ENCODE measurements at places on chromosomes 13 and 19.

- DNase-seq = no peak
These were observed 335 bp upstream of the SOX1 start for GRCh38 chr13:112066624-112067004.

- DNase-seq = no peak
These were observed 15.4 kb upstream of the TMEM160 start for GRCh38 chr19:47063874-47064273.

- DNase-seq = no peak
These were observed 16.5 kb upstream of the PCDH8 start for GRCh38 chr13:52864941-52865340.

- DNase-seq = no peak
These were observed 6.9 kb downstream of the MBNL2 start for GRCh38 chr13:97228850-97229521.

DNA sequence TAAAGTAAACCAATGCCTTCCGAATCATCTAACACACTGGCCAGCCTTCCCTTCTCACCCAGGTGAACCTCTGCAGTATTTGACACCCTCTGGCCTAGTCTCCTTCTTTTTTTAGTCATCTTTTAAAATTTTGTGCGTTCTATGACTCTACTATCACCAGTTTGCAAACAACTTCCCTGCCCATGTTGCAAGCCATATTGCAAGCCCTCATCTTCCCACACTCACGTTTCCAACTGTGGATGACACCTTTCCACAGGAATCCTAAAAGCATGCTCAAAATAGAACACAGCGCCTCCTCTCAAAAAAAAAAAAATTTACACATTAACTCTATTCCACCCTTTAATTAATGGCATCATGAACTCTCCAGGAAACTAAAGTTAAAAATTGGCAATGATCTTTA, 440.1 kb downstream of the EFNB2 start:
- no peak for DNase-seq

DNA sequence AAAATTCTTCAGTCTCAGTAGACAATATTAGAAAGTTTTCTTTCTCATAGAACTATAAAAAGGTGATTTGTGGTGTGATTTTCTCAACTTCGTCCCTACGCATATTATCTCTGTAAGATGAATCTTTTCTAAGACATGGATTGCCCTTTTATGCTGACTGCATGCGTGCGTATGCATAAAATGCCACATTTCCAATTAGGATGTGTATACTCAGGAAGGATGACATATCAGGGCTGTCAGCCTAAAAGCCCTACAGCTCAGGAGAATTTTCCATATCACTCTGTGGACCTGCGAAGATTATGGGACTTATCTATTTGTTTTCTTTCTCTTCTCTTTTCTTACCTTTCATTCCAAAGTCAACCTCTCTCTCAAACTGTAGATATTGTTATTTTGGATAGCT, 166.5 kb upstream of the GPC6 start:
- no peak for DNase-seq

DNA sequence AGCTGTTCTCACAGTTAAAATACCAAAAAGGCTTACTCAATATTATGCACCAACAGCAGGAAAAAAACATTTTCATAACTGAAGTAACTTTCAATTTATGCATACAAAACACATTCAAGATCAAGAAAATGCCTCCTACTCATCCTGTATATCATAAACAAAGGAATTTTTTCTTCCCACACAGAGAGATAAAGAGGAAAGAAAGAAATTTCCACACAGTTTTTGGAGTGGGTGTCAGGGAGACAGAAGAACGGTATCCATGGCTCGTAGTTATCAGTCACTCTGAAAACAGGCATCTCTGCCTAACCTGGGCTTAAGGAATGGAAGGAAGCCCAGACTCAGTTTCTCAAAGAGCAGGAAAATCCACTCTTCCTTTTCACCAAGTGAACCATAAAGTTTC, 92.4 kb upstream of the SIAH3 start:
- no peak for DNase-seq

- no peak for DNase-seq
These were observed 406.3 kb downstream of the COG6 start for GRCh38 chr13:40061466-40062450.

- DNase-seq = no peak
These were observed 17.2 kb downstream of the BRD4 start for GRCh38 chr19:15315101-15315500.

DNA sequence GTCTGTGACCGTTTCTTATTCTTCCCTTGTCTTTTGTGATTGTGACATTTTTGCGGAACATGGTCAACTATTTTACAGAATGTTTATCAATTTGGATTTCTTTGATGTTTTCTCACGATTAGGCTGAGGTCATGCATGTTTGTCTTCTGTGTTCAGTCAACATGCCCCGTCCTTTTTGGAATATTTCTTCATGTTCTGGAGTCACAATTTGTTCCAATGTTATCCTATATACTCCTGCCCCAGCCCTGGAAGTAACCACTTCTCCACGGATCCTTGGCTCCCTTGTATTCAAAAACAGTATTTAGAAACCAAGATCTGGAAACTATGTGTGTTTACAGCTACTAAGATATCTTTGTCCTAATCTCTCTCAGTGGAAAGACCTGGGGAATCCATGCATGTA, 9.6 kb downstream of the CARD8 start:
- no peak for DNase-seq

GRCh38 chr19:56356944-56357343, 36.4 kb downstream of the ZNF582 start:
- no peak for DNase-seq

GRCh38 chr13:73898899-73899298, 235.3 kb downstream of the KLF12 start:
- no peak for DNase-seq

DNA sequence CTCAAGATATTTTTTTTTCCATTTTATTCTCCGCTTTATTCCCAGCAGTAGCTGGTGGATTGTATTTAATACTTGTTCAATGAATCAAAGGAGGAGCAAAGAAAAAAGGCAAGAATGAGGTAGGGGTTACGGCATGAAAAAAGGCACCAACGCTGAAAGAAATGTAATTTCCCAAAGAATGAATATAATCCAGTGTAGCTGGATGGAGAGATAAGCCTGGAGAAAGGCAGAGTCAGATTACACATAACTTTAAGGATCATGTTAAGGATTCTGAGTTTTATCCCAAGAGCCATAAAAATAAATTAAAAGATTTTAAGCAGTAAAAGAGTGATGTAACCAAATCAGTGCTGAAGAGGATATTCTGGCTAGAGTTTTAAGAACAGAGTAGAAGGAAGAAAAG, 67.7 kb downstream of the RBM26 start:
- DNase-seq = no peak

- DNase-seq = no peak
These were observed 3.5 kb downstream of the PNMA8B start for GRCh38 chr19:46491975-46492682.

GRCh38 chr13:113855931-113856715, 7.8 kb downstream of the GAS6 start:
- no peak for DNase-seq

DNA sequence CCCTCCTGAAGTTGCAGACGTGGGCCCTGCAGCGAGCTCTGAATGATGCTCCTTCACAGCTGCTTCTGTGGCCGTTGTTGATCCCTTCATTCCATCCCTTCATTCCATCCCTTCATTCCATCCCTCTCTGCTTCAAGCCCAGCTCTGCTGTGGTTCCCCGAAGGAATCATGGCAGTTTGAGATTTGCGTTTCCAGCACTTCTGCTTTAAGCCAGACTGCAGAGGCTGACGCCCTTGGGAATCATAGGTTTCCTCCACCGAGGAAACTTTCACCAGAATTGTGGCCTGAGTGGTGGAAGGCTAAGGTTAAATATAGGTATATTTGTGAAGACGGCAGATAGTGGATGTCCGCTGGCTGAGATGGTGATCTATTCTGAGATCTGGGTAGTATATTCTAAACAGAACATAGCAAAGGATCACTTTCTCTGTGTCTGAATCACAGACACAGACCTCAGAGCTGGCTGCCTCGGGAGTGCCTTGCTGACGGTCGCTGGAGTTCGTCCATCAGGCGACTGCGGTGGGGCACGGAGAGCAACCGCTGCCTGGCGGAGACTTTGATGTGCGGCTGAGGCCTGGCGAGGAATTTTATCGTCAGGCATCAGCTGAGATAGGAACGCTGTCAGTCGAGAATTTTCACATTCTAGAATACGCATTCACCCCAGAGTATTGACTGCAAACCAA, 42.8 kb upstream of the DCUN1D2 start:
- no peak for DNase-seq

- DNase-seq = no peak
These were observed 16.2 kb upstream of the NFIC start for GRCh38 chr19:3350014-3350663.

DNA sequence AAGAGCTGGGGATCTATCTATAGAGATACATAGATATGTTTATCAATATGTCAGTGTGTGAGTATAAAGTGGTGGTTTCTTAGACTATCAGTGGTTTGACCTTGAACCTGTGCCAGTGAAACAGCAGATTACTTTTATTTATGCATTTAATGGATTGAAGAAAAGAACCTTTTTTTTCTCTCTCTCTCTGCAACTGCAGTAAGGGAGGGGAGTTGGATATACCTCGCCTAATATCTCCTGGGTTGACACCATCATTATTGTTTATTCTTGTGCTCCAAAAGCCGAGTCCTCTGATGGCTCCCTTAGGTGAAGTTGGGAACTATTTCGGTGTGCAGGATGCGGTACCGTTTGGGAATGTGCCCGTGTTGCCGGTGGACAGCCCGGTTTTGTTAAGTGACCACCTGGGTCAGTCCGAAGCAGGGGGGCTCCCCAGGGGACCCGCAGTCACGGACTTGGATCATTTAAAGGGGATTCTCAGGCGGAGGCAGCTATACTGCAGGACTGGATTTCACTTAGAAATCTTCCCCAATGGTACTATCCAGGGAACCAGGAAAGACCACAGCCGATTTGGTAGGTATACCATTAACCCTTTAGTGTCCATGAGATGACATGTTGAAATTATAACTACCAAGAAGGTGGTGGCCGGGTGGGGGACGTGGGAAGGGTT, 880 bp downstream of the FGF9 start:
- peak; percentile 15 for DNase-seq

- peak; percentile 20 for DNase-seq
These were observed 1.1 kb downstream of the ZNF850 start for GRCh38 chr19:36771261-36772231.

DNA sequence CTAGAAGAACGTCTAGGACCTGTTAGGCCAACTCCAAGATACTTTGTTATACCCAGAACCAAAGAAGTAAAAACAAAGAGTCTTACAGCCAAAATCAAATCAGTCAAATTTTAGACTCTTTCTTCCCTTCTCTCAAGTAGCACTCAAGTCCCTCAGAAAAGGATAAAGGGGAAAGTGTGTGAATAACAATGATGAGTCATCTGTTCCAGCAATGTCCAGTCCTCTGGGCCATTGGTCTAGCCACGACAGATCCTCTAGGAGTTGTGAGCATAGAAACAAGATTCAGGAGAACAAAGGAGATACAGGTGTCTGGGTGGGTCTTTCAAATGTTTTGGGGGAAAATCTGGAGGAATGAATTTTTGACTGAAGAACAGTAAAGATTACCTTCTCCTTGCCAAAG, 36.3 kb downstream of the STOML3 start:
- no peak for DNase-seq

- no peak for DNase-seq
These were observed 320.3 kb upstream of the EDNRB start for GRCh38 chr13:78238911-78239310.

GRCh38 chr19:40716031-40716481, 630 bp downstream of the COQ8B start:
- no peak for DNase-seq

- DNase-seq = no peak
These were observed 33.5 kb downstream of the WASF3 start for GRCh38 chr13:26590951-26591350.

- DNase-seq = no peak
These were observed 30.7 kb upstream of the RCBTB2 start for GRCh38 chr13:48563626-48564025.

GRCh38 chr13:33865945-33866344, 48.0 kb downstream of the RFC3 start:
- no peak for DNase-seq

DNA sequence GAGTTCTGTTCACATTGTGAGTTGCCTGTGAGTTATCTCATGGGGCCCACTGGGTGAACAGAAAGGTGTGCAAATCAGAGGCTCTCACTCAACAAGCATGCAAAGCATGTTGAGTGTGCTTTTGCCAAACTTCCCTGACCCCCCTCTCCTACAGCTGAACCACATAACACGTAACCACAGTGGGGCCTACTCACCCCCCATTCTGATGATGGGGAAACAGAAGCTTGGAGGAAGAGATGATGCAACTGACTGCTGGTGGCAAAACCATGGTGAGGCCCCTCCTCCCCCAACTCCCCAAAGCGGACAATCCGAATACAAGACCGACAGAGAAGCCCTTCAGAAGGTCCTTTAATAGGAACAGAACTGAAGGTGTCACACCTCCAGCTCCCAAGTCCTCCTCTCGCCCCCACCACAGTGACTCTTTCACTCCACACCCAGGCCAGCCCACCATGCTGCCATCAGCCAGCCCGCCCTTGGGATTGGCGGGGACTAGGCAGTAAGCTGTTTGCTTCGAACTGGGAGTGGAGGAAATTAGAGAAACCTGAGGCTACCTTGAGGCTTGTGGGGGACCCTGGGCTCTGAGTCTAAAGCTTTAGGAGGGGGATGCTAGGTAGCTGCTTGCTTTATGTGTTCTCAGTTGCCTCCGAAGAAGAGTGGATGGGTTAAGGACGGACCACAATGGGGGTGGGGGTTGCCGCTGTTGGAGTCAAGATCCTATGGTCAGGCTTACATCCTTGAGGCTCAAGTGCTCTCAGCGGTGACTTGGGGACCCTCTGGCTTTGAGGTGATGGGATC, 3.8 kb downstream of the ZNF784 start:
- DNase-seq = no peak

DNA sequence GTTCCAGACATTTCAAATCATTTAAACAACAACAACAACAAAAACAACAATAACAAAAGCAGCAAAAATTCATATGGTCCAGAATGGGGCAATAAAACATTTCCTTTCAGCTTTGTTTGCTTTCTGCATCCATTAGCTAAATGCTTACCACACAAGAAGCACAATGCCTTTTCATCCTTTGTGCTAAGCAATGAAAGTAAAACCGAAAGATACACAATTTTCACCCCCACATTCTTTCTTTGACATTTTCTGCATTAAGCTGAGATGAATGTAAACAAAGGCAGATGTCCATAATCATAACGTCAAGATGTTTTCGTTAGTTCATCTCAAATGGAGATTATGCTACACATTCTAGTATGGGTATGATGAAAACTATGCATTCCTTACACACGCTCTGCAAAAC, 568.5 kb downstream of the SLITRK6 start:
- DNase-seq = no peak

DNA sequence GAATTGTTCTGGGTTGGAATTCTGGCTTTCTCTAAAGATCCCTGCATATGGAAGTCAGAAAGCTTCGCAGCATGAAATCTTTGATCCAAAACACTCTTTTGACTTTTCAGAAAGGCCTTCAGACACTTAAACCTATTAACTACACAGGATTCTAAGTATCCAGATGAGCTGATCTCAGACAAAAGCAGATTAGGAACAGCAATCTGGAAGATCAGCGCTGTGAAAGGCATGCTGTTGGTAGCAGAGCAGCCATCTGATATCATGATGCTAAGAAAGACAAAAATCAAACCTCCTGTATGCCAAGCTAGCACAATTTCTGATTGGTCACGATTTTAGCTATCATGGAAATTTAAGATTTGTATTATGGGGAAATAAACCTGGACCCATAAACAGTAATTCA, 589.9 kb downstream of the GPC5 start:
- DNase-seq = no peak

GRCh38 chr19:19606021-19606420, 12.5 kb downstream of the PBX4 start:
- DNase-seq = no peak

GRCh38 chr13:37407156-37407555, 191.4 kb downstream of the POSTN start:
- no peak for DNase-seq

Data from HuH-7.5 (cell line).